Activated CD4-positive, alpha-beta T cell treated with anti-CD3 and anti-CD28 coated beads for 36 hours (primary cell): ENCODE measurements at places on chromosomes 13 and 19.

GRCh38 chr13:107867701-107868661, 347.4 kb downstream of the LIG4 start:
- peak; percentile 29 for DNase-seq

DNA sequence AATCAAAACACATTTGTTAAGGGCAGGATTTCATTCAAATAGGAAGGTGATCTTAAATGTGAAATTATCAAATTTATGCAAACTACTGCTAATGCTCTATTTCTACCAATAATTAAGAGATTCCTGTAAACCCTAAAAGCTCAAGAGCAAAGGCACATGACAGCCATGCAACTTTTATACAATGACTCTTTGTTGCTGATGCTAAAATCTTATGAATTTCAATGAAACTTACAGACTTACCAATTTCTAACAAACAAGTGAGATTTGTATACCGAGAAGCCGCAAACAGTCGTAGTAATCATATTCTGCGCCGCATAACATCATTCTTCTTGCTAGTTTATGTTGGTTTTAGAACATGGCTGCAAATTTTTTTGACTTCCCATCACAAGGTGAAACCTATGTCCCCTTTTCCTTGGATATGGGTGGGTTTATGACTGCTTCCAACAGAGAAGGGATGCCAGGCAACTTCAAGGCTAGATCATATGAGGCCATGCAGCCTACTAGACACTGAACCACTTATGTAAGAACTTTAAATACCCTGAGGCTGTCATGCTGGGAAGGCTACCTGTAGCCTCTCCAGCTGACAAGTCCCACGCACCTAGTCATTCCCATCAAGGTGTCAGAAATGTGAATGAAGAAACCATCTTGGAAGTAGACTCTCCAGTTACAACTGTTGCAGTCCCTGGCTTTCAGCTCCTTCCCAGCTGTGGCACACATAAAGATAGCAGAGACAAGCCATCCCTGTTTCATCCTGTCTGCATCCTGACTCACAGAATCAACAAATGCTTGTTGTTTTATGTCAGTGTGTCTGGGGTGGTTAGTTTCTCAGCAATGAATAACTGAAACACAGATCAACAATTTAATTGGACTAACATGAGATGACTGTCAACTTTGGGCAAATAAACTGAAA, 42.0 kb downstream of the LNX2 start:
- no peak for DNase-seq

- DNase-seq: no peak
Observed at GRCh38 chr13:60009300-60010253, 154.2 kb downstream of the DIAPH3 start.

GRCh38 chr19:49506575-49507105, 5.8 kb upstream of the FCGRT start:
- DNase-seq: peak; percentile 88

- DNase-seq: no peak
Observed at GRCh38 chr13:50699874-50700663, 143.4 kb downstream of the DLEU7 start.

DNA sequence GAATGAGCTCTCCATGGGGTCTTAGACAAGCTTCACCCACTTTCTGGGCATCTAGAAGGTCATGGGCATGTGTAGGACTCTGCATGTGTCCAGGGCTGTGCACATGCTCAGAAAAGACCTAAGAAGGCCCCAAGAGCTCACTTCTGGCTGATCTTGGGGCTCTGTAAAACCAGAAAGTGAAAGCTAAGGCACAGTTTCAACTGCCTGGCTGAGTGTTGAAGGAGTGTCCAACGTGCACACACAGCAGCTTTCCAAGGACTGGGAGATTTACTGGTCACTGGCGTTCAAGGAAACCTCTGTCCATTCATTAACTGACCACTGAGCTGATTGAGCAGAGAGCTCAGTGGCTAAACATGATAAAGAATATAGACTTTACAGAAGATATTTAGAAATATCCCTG, 137.9 kb downstream of the KATNAL1 start:
- no peak for DNase-seq

DNA sequence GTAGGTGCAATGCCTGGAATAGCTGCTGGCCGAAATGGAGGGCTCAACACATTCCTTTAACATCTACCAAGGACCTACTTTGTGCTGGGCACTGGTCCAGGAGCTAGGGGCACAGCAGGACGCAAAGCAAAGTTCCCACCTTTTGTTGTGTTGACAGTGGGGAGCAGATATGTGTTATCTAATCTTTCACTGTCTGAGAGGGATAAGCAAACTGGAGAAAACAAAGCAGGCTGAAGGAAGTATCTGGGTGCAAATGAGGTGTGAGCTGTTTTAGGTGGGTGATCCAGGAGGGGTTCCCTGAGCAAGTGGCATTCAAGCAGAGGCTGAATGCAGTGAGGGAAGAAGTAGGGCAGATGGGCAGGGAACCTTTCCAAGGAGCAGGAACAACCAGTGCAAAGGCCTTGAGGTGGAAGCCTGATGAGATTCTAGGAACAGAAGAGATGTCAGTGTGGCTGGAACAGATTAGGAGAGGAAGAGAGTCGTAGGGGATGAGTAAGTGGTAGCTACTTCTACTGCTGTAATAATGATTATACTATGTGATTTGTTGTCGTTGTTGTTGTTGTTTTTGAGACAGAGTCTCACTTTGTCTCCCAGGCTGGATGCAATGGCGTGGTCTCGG, 2.2 kb upstream of the PLAUR start:
- no peak for DNase-seq

- DNase-seq: no peak
Observed at GRCh38 chr19:46147166-46147740, 785 bp upstream of the IGFL2 start.

GRCh38 chr19:18414504-18415177, 4.6 kb upstream of the SSBP4 start:
- peak; percentile 34 for DNase-seq

- DNase-seq: no peak
Observed at GRCh38 chr19:7494416-7495098, 5.7 kb upstream of the PEX11G start.

DNA sequence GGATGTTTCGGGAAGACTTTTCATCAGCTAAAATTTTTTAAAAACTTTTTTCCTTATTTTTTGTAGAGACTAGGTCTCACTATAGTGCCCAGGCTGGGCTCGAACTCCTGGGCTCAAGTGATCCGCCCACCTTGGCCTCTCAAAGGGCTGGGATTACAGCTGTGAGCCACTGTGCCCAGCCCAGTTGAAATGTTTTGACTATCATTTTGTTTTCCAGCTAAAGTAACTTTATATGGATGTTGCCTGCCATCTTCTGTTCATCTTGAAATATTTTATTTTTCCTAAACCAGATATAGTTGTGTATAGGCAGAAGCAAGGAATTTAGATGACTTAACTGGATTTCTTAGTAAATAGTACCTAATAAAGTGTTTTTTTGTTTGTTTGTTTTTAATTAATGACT, 7.0 kb downstream of the CAB39L start:
- DNase-seq: no peak

GRCh38 chr13:39263531-39263930, 225.3 kb downstream of the NHLRC3 start:
- no peak for DNase-seq

GRCh38 chr19:10870501-10870954, 825 bp upstream of the CARM1 start:
- no peak for DNase-seq

DNA sequence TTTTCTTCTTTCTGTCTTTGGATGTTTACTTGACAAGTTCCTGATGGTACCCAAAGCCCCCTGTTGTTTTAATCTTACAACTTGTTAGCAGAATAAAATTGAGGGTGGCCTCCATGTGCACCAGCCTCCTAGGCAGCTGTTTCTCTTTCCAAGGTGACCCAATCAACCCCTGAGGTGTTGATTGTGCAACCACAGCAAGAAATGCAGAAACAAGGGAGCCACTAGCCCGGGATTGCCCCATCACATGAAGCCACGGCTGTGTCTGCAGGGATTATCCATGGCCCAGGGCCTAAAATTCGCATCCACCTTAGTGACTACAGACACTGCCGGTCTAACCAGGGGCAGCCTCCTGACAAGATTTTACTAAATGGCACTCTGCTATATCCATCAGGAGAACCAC, 14.4 kb downstream of the CEACAM4 start:
- no peak for DNase-seq

- DNase-seq: peak; percentile 49
Observed at GRCh38 chr19:14632286-14632685, 42.4 kb downstream of the ADGRE3 start.

DNA sequence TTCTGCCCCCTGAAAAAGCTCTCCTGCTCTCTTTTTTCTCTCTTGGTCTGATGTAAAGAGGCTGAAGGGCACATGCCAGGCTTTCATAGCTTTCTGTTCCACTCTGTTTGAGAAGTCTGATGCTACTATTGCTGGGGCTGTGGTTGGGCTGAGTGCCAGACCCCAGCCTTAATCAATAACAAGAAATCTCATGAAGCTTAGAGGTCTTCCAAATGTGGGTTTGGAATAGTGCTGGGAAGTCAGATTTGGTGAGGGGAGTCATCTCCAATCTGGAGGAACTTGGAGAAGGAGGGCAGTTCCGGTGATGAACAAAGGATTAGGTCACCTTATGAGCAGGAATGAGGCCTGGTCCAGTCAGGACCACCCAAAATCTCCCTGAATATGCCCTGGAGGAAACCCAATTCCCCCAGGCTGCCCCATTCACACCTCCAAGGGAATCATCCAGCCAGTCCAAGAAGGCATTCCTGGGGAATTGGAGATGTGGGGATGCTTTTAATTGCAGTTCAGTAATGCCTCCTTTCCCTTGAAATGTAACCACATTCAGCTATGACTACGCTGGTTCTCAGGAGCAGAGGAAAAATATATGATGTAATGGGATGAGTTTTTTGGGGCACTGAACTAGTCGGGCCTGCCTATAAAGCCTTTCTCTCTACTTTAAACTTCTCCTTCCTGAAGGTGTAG, 102.0 kb downstream of the STARD13 start:
- DNase-seq: no peak

DNA sequence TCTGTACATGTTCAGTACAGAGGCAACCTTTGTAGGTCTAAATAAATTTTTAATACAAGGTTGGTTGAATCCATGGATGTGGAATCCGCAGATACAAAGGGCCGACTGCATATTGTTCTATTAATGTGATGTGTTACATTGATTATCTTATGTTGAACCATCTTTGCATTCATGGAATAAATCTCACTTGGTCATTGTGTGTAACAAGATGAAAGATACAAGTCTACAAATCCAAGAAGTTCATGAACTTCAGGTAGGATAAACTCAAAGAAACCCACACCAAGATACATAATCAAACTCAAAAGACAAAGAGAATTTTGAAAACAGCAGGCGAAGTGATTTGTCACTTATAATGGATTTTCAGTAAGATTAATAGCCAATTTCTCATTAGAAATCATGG, 8.0 kb upstream of the TFDP1 start:
- no peak for DNase-seq
